ENCODE measurements at places on chromosomes 3 and 15.

DNA sequence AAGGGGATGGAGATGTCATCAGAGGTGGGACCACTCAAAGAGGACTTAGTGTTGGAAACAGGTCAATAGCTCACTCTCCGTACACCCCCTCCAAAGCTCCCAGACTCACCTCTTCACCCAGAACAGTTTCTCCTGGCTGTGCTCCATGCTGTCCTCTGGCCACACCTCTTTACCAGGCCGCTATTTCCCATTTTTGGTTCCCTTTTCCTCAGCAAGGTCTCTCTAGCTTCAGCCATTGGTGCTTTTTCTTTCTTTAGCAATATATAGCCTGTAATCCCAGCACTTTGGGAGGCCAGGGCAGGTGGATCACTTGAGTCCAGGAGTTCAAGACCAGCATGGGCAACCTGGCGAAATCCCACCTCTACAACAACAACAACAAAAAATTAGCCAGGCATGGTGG lies 123.6 kb upstream of the SMAD3 start:
- DNase-seq, result no peak

GRCh38 chr3:144821583-144821982 lies 850.0 kb downstream of the DIPK2A start:
- DNase-seq, result no peak

DNA sequence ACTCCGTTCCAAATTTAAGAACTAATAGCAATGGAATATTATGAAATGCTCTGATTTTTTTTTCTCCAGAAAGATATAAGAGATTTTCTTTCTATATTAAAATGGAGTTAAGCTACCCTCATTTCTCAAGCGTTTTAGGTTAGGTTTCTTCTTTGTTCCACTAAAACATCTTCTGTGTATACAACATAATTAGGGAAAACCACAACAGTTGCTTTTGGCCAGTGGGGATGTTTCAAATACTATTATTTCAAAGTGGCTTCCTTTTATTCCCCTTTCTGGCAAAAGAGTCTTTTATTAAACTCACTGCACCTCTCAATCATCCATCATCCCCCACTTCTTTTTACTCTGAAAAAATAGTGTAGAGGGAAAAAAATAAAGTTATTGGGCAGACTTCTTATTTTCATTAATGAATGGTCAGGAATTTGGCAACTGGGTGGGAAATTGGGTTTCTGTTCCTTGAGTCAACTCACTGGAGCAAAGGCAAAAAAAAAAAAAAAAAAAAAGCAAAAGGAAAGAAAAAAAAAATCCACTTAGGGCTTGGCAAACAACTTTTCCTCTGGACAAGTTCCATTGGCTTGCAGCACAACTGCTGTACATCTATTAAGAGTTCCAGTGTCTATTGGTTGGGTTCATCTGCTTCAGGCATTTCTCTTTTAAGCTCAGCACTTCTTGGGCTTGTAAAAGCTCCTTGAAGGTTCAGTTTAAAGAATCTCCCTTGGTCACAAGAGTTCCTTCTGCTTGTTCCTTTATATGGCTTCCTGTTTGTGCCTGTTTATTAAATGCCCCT lies 963.4 kb downstream of the ROBO1 start:
- DNase-seq, result no peak

GRCh38 chr3:176631165-176631564 lies 566.1 kb downstream of the TBL1XR1 start:
- no peak for DNase-seq

DNA sequence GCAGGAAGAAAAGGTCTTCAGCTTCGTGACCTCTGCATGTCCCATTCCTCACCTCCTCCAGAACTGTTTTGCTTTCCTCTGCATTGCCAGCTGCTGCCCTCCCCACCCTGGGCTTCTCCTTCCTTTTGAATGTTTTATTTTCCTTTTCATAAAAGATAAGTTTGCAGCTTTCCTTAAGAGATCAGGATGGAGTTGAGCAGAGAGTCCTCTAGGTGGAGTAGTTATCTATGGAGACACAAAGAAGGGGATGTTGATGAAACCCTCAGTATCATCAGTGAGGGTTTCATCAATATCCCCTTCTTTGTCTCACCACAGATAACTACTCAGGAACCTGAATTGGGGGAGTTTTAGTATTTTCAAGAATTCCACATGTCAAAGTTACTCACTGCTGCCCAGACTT lies 19.0 kb upstream of the SLC25A36 start:
- DNase-seq, result no peak

- no peak for DNase-seq
These were observed 30.2 kb downstream of the RNU5B-1 start for GRCh38 chr15:65334586-65335231.

GRCh38 chr15:89649716-89650115 lies 5.6 kb downstream of the KIF7 start:
- DNase-seq, result no peak

DNA sequence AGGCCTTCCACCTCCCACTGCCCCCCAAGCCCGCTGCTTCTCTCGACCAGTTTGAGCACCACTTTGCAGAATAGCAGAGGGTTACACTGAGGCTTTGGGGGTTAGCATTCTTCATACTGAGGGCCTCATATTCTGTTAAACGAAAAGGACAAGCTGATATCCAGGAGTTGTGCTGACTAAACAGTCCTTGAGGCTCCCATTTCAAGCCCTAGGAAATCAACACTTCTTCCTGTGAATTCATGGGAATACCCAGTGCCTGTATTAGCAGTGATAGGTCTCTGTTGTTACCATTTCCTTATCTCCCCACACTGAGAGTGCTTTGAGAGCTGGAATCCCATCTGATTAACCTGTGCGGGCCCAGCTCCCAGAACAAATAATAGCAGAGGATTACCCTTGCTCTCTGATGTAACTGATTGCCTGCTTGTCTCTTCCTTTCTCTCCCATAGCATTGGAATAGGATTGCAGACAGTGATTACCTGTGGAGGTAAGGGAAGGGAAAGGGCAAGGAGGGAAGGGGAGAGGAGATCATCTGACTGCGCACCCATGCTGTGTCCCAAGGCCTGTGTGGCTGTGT lies 930 bp downstream of the FBXW12 start:
- no peak for DNase-seq

DNA sequence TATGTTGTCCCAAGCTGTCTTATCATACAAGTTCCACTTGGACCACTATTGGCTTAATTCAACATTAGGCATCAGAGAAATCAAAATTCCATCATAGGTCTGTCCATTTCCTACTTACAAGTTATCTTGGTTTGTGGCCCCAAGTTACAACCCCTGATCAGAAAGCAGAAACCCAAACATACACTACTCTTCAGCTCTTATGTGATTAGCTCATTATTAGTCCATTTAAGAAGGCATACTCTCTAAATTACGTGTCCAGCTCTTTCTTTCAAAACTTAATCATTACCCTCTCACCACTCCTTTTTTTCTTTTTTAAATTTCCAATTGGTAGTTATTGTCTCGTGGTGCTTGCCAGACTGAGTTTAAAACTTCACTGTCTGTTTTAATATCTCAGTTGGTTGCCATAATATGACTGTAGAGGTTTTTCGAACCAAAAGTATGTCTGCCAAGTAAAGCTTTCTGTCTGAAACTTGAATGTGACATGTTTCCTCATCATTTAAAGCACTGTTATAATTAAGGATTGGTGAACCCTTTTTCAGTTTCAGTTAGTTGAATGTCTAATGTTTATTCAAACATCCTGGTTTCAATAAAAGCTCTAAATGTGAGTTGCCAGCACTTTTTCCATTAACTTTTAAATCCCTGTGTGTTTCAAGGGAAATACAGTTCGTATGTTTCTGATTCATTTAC lies 150.3 kb downstream of the SAMMSON start:
- DNase-seq, result no peak

DNA sequence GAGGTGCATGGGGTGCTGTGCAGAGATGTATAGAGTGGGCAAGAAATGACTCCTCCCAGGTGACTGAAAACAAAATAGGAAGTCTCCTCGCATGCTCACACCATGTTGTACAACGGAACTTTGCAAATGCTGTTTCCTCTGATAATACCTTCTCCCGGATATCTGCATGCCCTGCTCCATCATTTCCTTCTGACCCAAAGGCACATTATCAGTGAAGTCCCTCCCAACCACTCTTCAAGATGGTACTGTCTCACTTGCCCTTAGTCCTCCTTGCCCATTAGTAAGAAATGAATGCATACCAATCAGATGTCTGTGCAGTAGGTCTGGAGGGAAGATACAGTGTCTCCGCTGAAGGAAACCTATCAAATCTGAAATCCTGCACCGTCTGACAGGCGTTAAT lies 12.0 kb downstream of the TMED3 start:
- DNase-seq, result no peak

GRCh38 chr15:95302206-95302605 lies 1028.3 kb upstream of the NR2F2 start:
- DNase-seq, result no peak

DNA sequence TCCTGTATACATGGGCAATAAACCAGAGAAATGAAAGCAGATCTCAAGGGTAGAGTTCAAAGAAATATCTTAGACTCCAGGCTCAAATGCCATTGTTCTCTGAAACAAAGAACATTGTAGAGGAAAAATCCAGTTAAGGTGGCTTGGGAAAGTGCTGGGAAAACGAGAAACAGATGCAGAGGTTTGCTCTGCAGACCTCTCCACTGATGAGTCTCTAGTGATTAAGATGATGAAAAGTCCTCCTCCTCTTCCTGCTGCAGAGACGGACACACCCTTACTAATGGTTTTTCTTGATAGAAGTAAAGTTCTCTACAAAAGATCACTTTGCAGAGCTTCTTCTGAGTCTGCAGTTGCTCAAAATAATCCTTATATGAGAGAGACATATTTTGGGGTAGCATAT lies 264.7 kb downstream of the GABRG3 start:
- DNase-seq, result no peak

- DNase-seq, result no peak
These were observed 11.5 kb upstream of the PCSK6 start for GRCh38 chr15:101500865-101501551.

GRCh38 chr3:171775943-171776342 lies 34.3 kb downstream of the PLD1 start:
- no peak for DNase-seq

DNA sequence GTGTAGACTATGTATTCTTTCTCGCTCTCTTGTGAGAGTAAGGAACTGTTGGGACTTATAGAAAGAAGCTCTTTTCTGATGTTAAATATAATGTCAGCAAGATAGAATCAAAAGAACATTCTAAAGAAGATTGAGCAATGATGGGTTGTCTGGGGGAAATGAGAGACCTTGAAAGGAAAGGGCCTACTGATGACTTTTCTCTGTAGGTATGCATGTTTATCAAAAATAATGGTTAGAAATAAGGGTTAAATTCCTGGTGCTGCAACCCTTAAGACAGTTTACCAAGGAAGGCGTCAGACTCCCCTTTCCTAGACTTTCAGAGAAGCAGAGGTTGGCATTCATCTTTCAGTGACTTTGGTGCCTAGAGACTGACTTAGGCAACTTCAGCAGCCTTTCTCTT lies 69.8 kb downstream of the GHSR start:
- no peak for DNase-seq

GRCh38 chr15:75206803-75207617 lies 5.3 kb downstream of the C15orf39 start:
- DNase-seq, result no peak

DNA sequence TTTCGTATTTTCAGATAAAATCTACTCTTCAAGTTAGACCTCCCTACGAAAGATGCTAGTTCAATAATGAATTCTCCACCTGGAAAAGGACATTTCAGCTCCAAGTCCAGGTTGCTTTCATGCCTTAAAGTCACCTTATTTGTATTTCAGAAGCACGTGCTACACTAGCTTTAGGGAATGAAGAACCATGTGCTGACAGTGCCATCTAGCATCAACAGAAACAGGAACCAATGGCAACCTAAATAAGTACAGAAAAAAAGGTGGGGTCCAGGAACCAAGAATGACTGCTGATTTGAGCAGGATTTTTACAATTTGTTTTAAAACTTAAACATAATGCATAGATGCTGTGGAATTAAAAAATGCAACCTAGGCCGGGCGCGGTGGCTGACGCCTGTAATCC lies 77.6 kb upstream of the SNRPN start:
- no peak for DNase-seq

- DNase-seq, result no peak
These were observed 831.7 kb upstream of the ARPP21 start for GRCh38 chr3:34807611-34808010.

All from activated CD4-positive, alpha-beta T cell treated with anti-CD3 and anti-CD28 coated beads for 48 hours (primary cell).